ENCODE measurements at places on chromosomes 2 and 18.

DNA sequence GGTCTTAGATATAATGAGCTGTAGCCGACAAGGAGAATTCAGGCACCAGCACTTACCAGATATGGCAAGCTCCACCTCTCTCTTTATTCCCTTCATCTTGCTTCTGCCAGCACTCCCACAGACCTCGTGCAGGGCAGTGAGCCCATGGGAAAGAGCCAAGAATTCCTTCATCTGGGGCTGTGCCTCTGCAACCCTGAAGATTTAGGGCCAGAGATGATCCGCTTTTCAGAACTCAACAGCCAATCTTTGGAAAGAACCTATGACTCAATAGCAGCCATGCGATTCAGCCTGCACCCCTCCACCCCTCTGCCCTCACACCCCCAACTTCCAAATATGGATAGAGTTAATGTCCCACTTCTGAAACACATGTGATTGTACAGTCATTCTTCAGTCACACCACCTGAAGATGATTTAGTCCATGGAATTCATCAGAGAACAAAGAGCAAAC, 533.7 kb upstream of the TNP1 start:
- peak; percentile 67 for DNase-seq

DNA sequence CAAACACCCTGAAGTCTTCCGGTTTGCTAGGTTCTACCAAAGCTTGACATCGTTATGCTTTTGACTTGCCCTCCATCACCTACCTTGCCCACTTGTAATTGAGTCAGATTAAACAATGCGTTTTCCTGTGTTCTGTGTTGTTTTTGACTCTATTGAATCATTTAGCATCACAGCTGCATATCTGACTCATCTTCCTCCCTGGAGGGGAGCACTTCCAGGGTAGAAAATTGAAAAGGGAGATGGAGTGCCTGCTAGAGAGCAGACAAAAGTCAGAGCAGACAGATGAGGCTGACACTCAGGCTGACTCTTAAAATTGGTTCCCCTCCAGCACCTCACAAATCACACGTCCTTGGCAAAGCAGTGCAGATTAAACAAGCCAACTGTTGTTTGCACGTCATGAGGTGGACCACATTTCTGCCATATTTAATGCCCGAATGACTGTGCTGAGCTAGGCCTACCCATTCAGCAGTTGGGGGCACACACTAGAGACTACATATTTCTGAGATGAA, 2.2 kb downstream of the MPP4 start:
- no peak for DNase-seq

DNA sequence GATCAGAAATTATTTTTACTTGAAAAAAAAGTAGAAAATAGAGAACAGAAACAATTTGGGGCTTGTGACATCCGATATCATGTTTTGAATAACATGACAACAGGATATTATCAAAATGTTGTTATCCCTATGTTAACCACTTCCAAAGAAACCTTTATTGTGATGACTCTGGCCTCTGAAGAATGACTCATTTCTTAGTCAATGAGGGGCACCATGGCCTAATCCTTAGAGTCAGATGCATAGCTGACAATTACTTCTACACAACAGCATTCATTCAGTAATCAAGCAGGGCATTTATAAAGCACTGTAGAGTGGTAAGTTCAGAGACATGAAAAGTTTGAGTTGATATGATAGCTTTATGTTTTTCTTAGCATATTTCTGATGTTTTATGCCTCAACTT, 703.0 kb downstream of the RNF144A start:
- no peak for DNase-seq

GRCh38 chr2:34229998-34230397, 630.9 kb upstream of the FAM98A start:
- no peak for DNase-seq

DNA sequence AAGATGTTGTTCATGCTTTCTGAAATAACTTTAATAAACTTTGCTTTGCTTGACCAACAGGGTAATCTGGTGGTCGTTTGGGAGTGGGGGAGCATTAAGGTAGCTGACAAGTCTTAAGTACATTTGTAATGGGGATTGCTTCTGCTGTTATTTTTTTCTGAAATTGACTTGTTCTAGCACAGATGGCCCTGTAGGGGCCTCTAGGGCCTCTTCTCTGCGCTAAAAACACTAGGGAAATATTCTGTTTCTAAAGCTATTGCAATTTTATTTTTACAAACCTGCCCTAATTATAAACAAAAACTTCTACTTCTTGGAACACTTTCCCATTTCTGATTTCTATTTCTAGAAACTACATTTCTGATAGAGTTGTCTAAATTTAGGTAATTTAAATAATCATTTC, 191.3 kb upstream of the KCNJ3 start:
- DNase-seq = no peak

DNA sequence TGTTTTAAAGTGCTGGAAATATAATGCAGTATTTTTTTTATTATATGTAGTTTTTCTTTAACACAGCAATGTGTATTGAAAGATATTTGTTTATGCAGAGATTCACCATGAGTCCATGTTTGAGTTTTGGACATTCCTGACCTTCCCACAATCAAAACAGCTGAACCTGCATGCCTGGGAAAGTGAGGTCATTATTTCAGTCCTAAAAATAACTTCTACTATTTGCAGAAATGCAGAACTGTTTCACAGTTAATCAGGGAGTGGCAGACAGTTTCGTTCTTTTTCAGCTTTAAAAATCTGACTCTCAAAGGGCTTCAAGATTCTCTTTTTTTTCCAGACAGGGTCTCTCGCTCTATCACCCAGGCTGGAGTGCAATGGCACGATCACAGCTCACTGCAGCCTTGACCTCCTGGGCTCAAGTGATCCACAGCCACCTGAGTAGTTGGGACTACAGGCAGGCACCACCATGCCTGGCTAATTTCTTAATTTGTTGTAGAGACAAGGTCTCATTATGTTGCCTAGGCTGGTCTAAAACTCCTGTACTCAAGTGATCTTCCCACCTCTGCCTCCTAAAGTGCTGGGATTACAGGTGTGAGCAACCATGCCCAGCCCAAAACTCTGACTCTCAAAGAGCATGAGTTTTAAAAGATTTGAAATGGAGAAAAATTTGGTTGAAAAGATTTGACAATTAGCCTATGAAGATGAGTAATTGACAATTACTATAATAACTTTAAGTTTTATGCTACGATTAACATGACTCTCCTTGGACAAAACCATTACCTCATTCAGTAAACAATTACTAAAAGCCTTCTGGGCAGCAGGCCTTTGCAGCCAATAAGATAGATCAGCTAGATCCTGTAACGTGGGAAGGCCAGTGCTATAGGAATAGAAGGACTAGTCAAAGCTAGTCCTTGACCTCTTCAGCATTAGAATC, 5.0 kb upstream of the MYL12B start:
- no peak for DNase-seq

DNA sequence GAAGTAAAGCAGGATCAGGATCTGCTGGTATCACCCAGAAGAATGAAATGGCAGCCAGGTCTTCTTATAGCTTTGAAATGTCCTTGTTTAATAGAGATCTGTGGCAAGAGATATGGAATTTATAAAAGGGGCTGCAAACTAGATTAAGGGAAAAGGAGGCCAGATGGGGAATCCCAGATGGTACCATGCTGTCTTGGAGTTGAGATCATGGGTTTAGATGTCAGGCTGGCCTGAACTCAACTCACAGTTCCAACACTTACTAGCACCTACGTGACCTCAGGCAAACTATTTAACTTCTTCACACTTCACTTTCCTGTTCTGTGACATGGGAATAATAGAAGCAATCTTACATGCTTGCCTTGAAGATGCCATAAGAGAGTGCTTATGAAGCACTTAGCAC, 188.2 kb downstream of the ALK start:
- DNase-seq = no peak

- no peak for DNase-seq
Measured at GRCh38 chr2:31268344-31268743, 34.4 kb downstream of the EHD3 start.

DNA sequence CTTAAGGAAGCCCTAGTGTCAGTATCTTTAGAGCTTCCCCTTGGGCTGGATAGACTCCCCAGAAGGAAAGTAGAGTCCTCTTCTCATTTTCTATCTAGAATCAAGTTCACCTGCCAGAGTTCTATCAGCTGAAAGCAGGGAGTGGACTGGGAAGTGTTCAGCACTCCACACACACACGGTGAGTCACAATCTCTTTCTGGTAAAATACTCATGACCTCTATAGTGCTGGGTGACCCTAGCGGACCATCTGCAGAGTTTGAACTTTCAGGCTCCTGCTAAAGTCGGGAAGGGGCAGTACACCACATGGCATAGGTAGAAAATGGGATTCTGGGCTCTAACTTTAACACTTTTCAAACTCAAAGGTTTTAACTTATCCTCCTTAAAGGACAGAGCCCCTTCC, 43.3 kb downstream of the SAP130 start:
- no peak for DNase-seq

GRCh38 chr18:57947117-57947516, 96.9 kb upstream of the NEDD4L start:
- DNase-seq = no peak

GRCh38 chr2:241534293-241534692, 24.3 kb upstream of the BOK start:
- DNase-seq = no peak

DNA sequence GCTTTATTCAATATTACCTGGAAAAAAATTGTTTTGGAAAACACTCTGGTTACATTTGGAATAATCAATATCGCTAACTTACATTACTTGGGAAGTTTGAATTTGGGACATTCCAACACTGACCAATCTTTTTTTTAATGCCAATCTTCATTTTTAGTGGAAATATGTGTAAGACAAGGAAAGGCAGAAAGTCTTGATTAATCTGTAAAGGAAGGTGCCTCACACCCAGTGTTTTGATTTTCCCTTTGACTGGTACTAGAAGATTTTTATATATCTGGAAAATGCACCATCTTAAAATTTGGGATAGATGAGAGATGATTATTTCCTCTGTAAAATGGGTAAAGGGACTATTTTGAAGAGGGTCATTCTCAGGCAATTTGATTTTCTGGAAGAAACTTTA, 879.2 kb upstream of the ZEB2 start:
- no peak for DNase-seq

DNA sequence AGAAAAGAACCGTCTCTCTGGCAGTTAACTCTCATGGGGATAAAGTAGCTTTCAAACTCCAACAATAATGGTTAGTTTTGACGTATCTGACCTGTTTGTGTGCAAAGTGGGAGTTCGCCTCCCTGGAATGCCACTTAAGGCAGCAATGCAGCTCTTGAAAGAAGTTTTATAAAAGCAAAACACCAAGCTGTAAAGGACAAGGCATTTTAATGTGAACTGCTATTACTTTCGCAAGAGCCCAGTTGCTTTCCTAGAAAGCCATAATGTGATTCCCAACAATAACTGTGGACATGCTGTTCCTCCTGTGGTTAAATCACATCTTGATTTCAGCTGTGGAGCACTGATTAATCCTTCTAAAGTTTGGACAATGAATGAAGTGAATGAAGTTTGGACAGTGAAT, 303.7 kb downstream of the PTPRM start:
- no peak for DNase-seq

- no peak for DNase-seq
Measured at GRCh38 chr2:130251873-130252620, 53.8 kb upstream of the TUBA3E start.

DNA sequence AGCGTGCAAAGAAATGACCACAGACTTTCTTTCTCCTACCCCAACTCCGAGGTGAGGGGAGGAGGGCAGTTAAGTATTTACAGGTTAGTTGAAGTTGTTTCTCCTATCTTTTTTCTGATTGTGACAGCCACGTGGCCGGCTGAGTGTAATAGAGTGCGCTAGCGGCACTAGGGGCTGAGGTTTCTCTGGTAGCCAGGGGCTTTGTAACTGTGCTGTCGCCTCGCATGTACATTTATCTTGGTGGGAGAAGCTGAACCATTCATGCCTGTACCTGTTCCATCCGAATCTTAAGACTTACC, 214.1 kb upstream of the STON1 start:
- DNase-seq = peak; percentile 39

DNA sequence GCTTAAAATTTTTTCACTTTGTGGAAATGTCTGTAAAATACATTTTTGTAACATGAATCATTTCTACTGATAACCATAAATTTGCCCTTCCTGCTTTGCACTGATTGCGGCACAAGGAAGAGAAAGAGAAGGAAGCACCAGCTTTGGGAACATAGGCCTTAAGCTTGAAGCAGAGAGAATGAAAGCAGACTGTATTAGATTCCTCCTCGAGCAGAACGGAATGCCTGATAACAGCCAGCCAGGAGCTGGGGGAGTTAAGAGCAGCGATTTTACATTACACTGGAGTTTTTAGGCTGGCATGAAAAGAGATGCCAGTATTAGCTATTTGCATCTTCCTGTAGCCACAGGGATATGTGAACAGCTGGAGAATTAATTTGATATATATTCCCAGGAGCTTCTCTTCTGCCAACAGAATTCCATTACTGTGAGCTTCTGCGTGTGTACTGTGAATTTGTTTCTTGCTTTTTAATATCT, 33.5 kb downstream of the CRIM1 start:
- peak; percentile 47 for DNase-seq

DNA sequence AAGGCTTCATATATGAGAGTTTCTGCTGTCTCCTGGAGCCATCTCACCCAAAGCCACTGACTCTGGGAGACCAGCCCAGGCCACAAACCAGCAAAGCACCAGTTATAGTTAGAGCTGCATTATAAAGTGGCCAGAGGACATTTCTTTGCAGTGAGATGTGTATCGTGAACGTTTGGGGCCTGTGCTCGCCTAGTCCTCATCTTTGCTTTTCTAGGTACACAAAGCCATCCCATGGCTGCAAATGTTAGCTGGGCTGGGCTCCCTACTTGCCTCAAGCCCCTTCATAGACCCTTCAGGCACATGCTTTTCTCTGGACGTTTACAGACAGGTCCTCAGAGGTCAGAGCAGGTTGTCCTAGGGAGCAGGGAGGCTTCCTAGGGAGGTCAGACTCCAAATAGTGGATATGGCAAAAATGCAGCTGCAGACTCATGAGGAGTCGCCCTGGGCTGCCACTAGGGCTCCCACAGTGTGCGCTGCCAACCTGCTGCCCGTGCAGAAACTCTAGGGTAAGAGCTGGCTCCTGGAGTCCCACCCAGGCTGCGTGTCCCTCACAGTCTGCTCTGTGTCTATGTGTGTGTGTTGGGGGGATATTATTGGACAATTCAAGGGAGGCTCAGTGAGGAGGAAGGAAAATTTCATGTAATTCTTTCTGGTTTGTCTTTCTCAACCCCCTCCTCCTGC, 141.0 kb downstream of the RPIA start:
- DNase-seq = no peak

GRCh38 chr18:13501891-13502290, 224.5 kb downstream of the FAM210A start:
- no peak for DNase-seq

DNA sequence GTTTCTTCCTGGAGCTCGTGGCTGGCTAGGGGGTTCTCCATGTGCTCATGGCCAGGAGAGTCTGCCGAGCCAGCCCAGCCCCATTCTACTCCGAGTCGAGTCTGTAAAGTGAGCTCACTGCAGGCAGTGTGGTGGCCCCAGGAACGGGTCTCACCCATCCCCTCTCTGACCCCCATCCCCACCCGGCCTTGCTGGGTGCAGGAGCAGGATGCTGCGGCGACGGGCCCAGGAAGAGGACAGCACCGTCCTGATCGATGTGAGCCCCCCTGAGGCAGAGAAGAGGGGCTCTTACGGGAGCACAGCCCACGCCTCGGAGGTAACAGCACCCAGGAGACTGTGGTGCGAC, 1.4 kb downstream of the ANO7 start:
- no peak for DNase-seq

All from right hindlimb (tissue), 1 donor.